SW 1271 (cell line): ENCODE measurements at places on chromosomes 7 and 10.

GRCh38 chr10:124704428-124705380, 39.5 kb downstream of the FAM53B start:
- DNase-seq: no peak

GRCh38 chr10:6958254-6958653, 378.2 kb upstream of the PRKCQ start:
- DNase-seq: no peak

DNA sequence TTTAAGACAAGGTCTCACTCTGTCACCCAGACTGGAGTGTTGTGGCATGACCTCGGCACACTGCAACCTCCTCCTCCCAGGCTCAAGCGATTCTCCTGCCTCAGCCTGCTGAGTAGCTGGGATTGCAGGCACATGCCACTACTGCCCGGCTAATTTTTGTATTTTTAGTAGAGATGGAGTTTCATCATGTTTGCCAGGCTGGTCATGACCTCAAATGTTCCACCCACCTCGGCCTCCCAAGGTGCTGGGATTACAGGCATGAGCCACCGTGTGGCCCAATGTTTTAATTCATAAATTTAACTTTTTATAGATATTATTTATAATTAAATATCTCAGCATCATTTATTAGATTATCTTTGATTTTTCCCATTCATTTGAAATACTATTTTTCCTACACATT, 658.0 kb upstream of the NRG3 start:
- no peak for DNase-seq

GRCh38 chr7:116593359-116594075, 68.7 kb downstream of the CAV1 start:
- DNase-seq: no peak

GRCh38 chr10:35783305-35783838, 141.3 kb upstream of the FZD8 start:
- DNase-seq: no peak

DNA sequence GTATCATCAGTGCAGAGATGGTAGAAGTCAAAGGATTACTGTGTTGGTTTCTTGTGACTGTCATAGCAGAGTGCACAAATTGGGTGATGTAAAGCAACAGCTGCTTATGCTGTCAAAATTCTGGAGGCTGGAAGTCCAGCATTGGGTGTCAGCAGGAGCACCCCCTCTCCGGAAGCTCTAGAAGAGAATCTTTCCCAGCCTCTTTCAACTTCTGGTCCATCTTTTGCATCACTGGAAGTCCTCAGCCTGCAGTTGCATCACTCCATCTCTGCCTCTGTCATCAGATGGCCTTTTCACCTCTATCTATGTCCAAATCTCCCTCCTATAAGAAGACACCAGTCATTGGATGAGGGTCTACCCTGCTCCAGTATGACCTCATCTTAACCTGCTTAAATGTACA, 35.8 kb upstream of the GALNTL5 start:
- DNase-seq: no peak
